DMS79 treated with DMSO at 0.1 percent for 48 hours (cell line): ENCODE measurements at places on chromosomes 4 and X.

- DNase-seq, result no peak
Measured at GRCh38 chr4:184860018-184860779, 34.4 kb upstream of the ACSL1 start.

GRCh38 chr4:56424697-56425514 is 10.5 kb downstream of the PPAT start:
- no peak for DNase-seq

GRCh38 chr4:159545556-159545955 is 442.7 kb downstream of the RAPGEF2 start:
- DNase-seq, result no peak

GRCh38 chr4:95432466-95432865 is 116.3 kb downstream of the UNC5C start:
- DNase-seq, result no peak

DNA sequence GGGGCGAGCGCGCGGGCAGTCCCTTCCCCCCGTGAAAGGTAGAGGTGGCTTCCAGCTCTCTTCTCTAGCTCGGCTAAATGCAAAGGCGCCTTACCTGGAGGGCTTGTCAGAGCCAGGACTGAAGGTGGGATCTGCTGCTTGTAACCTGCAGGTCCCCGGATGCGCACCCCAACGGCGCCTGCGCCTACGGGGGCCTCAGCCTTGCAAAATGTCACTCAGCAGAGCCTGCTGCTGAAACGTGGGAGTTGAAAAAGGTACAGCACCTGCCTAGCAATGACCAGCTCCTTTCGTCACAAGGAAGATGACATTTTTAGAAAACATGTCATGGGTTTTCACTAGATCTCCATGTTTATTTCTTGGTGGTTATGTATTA is 583 bp downstream of the ABHD18 start:
- peak; percentile 40 for DNase-seq

- DNase-seq, result no peak
Measured at GRCh38 chr4:5030221-5030620, 11.0 kb upstream of the CYTL1 start.

DNA sequence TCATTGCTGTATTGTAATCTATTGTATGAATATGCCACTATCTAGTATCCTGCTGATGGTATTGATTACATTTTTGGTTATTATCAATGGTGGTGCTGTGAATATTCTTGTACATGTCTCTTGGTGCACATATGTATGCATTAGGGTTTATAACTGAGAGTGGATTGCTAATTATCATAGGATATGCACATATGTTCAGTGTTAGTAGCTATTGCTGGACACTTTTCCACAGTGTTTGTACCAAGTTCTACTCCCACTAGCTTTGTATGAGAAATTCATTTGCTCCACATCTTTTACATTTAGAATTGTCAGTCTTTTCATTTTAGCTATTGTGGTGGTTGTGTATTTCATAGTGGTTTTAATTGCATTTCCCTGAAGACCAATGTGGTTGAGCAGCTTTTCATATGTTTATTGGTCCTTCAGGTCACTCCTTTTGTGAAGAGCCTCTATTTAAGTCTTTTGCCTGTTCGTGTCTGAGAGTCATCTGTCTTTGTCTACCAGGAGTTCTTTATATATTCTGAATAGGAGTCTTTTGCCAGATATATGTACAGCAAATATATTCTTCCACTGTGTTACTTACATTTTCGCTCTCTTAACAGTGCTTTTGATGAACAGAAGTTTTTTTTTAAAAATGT is 87.1 kb downstream of the TBC1D19 start:
- DNase-seq, result peak; percentile 5

- DNase-seq, result no peak
Measured at GRCh38 chrX:3771766-3772165, 58.3 kb upstream of the PRKX start.
